Activated gamma-delta T cell (primary cell): ENCODE measurements at places on chromosomes 11 and 22.

DNA sequence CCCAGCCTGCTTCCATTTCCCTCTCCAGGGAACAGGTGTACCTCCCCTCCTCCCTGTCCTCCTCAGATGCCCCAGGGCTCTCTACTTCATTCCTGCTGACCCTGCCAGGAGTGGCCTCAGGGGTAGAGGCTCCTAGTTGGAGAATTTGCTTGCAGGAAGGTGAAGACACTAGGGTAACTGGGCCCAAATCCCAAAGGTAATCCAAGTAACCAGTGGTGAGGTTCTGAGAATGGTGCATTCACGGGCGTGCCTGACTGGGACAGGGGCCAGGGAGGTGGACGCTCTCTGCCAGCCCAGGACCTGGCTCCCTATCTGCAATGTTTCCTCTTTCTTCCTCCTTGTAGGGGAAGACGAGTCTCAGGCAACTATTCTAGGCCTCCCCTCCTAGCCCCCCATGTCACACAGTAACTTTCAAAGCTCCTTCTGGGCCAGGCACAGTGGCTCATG lies 2.9 kb downstream of the SLC35C1 start:
- DNase-seq: no peak

DNA sequence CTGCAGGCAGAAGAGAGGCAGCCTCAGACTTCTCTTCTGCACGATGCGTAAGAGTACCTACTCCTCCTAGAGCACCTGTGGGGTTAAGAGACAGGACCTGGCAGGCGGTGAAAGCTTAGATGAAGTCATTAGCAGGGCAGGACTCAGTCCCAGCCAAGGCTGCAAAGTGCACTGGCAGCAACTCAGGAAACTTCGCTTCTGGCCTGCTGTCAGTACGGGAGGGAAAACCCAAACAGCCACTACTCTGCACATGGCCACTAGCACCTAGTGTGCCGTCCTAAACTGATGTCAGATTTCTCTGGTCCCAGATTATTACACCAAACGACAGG lies 8.8 kb upstream of the KLHL35 start:
- DNase-seq: no peak

DNA sequence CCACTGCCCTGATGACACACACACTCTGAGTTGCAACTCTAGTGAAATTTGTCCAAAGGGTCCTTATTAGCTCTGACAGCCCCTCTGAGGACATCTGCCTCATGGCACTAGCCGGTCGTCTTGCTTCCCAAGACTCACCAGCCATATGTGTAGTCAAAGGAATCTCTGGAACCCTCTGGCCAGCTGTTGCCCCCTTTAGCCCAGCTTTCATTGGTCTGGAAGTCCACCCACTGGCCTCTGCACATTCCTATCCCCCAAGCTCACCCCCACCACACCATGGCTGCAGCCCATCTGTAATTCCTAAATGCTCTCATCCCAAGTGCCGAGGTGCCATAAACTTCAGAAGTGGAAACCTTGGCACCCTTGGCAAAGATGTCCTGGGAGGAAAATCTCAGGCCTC lies 24.3 kb downstream of the SYT7 start:
- no peak for DNase-seq

- no peak for DNase-seq
Observed at GRCh38 chr11:35182317-35182939, 43.5 kb downstream of the CD44 start.
